ENCODE measurements at places on chromosomes 7 and 10.

- DNase-seq, result no peak
Measured at GRCh38 chr10:119030421-119031250, 1.1 kb downstream of the NANOS1 start.

DNA sequence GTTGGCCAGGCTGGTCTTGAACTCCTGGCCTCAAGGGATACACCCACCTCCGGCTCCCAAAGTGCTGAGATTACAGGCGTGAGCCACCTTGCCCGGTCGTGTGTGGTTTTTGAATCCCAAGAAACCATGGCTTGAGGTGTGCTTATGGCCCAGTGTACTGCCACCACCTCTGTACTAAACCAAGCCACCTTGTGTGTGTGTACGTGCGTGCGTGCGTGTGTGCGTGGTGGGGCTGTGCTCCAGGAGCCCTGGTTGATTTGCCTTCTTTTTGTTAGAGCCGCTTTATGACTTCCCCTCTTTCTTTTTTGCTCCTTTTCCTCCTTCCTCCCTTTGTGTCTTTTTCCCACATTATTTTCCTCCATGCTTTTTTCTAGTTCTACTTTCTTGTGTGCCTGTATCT, 121.4 kb downstream of the CAMK1D start:
- DNase-seq, result no peak

GRCh38 chr7:57201021-57201894, 69.0 kb upstream of the ZNF479 start:
- DNase-seq, result no peak

DNA sequence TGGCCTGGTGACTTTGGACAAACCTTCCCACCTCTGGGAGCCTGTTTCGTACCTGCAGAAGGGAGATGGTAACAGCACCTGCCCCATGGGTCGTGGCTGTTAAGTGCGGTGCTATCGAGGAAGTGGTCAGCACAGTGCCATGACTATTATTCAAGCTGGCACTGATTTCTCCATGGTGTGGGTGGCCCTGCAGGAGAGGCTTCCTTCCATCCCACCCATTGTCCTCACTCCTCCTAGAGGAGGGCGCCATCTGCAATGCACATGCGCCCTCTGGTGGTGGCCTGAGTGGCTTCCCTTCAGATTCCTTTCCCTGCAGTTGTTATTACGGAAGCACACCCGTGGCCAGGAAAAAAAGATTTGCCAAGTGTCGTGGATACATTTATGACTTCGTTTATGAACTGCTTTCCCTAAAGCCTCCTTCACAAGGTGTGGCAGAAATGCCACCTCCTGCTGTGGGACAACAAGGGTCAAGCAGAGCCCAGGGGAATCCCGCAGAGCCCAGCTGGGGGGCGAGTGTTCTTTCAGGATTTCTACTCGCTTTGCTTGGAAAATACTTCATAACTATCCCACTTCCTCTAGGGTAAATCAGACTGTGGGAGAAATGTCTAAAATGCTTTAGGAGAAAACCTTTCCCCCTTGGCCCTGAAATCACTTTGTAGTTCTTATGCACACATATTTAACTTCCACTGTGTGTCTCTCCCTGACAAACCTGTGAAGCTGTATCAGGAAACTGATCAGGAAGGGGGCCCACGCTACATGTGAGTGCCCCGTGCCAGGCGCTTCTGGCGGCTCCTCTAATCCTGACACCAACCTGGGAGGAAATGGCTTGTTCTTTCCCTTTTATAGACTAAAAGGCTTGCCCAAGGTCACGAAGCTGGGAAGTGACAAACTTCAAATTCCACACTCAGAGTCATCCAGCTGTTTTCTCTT, 98.0 kb upstream of the ANLN start:
- DNase-seq, result peak; percentile 48

GRCh38 chr10:93397020-93397419, 85.1 kb downstream of the MYOF start:
- no peak for DNase-seq

DNA sequence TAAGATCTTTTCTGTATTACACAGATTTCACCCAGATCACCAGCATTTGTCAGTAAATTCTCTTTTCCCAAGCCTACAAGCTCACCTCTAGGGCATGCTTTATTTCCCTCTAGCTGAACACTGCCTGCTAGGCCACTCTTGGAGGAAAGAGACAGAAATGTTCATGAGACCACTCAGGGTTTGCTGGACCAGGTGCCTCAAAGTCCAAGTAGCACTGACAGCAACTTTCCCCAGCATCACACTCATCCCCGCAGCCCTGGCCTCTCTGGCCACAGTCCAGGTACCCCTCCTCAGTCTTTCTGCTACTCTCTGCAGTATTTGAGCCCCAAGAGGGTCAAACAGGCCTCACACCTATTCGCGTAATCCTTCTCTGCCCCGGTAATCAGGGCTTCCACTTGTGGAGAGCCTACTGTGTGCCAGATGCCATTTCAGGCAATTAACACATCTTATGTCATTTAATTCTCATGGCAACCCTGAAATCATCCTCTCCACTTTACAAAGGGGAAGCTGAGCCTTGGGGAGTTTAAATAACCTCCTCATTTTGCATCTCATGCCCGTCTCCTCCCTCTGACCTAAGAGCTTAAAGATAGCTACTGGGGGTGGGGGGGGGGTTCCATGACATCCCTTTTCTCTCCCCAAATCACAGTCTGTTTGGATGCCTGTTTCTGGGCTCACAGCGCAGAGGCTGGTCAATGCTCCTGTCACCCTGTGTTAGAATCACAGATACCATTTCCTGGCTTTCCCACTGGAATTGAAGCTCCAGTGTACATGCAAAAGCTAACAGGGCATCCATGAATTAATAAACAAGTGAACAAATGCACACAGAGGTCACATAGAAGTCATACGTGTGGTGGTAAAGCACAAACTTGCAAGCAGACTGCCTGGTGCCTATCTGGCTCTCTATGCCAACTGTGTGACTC, 88.5 kb downstream of the PRLHR start:
- no peak for DNase-seq
